ENCODE measurements at places on chromosomes 16 and 17.

DNA sequence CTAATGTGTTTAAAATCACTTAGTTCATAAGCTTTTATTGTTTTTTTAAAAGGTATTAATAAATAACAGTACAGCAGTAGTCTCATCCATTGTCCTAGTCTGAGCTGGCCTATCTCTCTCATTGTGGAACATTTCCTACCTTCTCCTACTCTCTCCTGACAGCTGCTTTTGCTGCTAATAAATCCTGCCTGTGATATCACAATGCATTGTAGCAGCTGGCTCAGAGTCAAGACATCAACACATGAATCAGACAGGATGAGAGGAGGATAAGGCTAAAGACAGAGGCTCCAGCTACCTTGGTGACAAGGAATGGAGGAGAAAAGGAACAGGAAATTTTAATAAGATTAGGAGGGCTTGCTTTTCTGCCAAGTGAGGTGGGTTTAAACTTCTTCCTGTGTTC is 626.1 kb downstream of the HS3ST4 start:
- DNase-seq = peak; percentile 20

DNA sequence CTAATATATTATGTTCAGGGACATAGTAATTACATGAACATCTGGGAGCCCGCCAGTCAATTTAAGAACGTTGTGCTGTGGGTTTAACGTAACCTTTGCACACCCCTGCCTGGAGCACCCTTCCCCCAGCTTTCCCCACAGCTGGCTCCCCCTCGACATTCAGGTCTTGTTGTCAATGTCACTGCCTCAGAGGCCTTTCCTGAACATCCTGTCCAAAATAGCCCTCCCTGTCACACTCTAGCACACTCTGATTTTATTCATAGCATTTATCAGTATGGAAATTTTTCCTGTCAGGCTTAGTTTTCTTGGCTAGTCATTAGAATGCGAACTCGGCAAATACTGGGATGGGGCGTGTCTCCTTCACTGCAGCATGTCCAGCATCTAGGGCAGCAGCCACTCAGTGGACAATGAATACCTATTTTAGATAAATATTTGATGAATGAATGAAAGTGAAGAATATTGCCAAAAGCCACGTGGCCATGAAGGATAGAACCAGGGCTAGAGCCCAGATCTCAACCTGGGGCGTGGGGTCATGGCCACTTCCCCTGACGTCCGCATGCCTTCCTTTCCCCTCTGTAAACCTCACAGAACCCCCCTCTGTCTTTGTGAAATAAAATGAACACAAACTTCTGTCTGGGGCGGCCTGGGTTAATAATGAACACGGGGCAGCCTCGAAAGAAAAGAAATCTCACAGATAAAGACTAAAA is 10.5 kb downstream of the PIK3R6 start:
- no peak for DNase-seq

DNA sequence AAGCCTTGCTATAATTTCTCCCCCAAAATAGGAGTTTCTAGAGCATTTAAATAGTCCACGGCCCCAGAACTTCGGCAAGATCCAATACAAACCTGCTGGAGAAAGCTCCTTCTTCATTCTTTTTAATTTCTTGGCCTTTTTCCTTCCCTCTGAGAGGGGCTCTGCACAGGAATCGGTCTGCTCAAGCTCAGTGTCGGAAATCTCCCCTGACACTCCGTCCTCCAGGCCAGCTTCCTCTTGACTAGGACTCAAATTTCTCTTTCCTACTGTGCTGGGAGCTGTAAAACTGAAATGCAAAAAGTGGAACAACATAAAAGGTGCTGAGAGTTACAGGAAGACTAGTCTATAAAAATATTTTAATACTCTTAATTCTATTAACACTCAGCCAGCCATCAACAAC is 183.3 kb downstream of the PARN start:
- no peak for DNase-seq

DNA sequence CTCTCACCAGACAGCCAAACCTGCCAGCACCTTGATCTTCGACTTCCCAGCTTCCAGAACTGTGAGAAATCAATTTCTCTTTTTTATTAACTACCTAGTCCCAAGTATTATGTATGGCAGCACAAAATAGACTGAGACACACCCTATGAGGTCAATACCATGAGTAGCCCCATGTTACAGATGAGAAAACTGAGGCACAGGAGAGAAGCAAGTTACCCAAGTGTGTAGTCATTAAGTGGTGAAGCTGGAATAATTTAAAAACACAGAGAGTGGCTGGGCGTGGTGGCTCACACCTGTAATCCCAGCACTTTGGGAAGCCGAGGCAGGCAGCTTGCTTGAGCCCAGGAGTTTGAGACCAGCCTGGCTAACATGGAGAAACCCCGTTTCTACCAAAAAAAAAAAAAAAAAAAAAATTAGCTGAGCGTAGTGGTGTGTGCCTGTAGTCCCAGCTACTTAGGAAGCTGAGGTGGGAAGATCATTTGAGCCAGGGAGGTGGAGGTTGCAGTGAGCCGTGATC is 4.9 kb downstream of the NQO1 start:
- no peak for DNase-seq

- DNase-seq = peak; percentile 39
Observed at GRCh38 chr17:81831957-81832607, 1.0 kb downstream of the MCRIP1 start.

- DNase-seq = peak; percentile 74
Observed at GRCh38 chr17:17575360-17576251, 15.9 kb downstream of the PEMT start.

GRCh38 chr17:9522074-9522473 is 53.5 kb downstream of the STX8 start:
- DNase-seq = peak; percentile 25

DNA sequence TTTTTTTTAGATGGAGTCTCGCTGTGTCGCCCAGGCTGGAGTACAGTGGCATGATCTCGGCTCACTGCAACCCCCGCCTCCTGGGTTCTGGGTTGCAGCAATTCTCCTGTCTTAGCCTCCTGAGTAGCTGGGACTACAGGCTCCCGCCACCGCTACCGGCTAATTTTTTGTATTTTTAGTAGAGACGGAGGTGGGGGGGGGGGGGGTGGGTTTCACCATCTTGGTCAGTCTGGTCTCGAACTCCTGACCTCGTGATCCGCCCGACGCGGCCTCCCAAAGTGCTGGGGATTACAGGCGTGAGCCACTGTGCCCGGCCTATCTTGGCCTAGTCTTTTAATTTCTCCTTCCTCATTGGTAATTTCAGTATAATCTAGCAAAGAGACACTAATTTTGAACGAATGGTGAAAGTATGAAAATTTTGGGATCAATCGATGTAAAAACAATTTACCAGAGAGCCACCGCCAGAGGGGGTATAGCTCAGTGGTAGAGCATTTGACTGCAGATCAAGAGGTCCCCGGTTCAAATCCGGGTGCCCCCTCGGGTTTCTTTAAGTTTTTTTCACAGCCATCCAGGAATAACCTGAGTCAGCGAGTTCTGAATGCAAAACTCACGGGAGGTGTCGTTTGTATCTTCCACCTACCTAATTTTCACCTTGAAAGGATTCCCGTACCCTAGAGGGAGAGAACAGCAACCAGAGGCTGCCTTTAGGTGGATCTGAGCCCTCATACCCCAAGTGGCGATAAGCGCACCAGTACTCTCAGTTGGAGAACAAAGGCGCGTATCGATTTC is 2.5 kb upstream of the LASP1 start:
- peak; percentile 50 for DNase-seq

DNA sequence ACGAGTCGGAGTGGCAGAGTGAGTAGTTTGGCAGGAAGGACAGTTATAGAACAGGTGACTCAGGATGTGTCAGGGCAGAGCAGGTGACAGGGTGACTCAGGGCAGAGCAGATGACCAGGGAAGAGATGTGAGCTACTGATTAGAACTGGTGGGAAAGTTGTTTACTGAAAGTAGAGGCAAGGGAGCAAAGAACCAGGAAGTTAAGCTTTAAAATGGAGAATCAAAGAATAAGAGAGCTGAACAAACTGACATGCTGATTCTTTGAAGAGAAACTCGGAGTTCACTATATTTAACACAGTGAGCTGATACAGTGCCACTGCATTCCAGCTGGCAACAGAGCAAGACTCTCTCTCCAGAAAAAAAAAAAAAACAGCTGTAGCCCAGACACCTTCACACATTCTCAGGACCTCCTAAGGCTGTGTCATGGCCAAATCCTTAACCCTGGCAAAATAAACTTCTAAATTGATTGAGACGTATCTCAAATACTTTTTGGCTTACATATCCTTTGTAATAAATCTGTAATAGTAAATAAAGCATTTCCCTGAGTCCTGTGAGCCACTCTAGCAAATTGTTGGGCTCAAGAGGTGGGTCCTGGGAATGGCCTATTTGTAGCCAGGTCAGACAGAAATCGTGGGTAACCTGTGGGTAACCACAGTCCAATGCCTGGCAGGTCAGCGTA is 12.3 kb upstream of the UBE2I start:
- DNase-seq = no peak

DNA sequence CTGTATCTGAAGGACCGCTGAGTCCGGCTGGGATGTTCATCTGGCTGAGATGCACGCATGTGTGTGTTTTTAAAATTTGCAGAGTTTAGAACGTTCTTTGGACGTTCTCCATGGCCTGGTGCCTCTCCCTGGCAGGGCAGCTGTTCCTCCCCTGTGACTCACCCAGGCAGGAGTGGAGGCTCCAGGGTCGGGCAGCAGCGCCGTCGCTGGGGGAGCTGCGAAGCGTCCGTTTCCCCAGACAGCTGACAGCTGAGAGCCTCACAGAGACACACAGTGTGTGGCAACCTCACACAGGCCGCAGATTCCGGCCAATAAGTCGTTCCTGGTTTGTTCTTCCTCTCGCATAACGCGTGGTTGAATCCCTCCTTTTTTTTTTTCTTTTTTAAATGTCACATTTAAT is 80.6 kb downstream of the OR1D5 start:
- DNase-seq = no peak

GRCh38 chr16:11131706-11132105 is 124.3 kb downstream of the SOCS1 start:
- no peak for DNase-seq

DNA sequence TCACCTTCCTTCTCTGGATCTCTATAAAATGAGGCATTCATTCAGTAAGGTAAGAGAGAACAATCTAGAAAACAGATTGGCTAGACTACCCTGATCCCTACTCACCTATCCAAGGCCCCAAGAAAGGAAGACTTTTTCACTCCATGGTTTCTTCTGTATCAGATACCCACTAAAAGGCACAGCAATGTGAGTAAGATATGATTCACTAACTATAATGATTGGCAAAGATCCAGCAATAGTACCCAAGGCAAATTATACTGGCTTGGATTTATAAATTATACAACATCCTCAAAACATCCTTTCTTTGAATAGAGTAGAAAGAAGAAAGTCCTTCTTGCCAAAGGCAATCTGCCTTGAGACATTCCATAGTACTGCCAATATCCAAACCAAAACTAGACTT is 1432.0 kb upstream of the GOT2 start:
- no peak for DNase-seq

DNA sequence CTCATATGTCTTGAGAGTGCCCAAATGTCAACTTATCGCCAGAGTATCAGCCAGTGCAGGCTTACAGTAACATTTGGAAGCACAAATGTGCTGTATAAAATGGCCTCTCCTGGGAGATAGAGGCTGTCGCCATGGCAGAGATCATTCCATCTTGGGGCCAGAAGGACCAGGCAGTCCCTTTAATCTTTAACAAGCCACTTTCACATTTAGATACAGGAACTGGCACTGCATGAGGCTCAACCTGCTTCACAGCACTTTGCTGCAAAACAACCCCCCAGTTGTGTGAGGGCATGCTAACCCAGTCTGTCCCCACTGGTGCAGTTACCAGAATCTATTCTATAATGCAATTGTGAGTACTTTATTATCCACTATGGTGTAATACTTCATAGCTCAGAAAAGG is 4.7 kb upstream of the RFFL start:
- no peak for DNase-seq

DNA sequence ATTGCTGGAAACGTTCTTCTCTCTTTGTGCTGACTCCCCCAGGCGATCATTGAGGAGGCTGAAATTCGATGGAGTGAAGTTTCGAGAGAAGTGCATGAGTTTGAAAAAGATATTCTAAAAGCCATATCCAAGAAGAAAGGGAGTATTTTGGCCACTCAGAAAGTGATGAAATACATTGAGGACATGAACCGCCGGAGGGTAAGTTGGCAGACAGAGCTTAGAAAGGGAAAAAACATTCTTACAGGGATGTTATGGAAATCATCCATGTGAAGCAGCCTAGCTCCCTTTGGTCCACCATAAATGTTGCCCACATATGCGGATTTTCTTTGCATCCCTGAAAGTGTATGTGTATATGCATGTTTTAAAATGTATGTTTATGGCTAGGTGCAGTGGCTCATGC is 36.5 kb downstream of the PRSS54 start:
- DNase-seq = no peak

DNA sequence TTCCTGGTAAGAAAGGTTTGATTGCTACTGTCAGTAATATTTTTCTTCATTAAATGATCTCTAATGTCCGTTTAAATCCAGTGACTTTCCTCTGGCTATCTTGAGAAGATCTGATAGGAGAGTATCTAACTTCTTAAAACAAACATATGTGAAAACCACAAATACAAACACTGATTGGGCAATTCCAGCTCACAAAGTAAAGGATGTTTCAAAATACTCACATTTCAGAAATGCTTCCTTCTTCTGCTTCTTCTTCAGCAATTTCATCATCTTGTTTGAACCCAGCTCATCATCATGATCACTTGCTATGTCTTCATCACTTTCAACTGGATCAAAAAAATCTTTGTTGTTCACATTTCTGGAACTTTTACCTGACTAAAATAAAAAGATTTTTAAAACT is 64.3 kb upstream of the RBL2 start:
- no peak for DNase-seq

- peak; percentile 89 for DNase-seq
Observed at GRCh38 chr17:79797492-79798298, 818 bp upstream of the CBX8 start.

- no peak for DNase-seq
Observed at GRCh38 chr17:692116-692515, 22.5 kb downstream of the VPS53 start.

- no peak for DNase-seq
Observed at GRCh38 chr16:28846933-28847273, 755 bp upstream of the TUFM start.

- no peak for DNase-seq
Observed at GRCh38 chr17:80465327-80465974, 11.0 kb downstream of the NPTX1 start.

- DNase-seq = no peak
Observed at GRCh38 chr16:56469748-56470147, 18.4 kb downstream of the OGFOD1 start.

GRCh38 chr17:8133941-8134340 is 10.0 kb upstream of the HES7 start:
- DNase-seq = no peak

DNA sequence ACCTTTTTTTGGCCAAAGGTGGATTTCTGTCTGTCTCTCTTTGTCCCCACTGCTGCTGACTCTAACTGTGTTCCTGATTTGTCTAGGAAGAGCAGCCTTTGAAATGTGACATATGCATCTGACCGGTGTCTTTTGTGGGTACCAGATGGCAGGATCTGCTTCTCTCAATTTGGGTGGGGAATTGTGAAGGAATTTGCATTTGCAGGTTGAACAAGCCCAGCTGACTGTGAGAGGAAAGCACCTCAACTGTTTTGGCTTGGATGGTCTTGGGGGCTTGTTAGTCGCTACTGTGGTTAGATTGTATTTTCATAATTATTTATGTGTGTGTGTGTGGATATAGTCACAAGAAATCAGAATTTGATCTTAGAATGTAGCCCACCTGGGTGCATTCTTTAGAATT is 37.7 kb upstream of the LCMT1 start:
- no peak for DNase-seq

GRCh38 chr16:3383045-3383448 is 17.8 kb downstream of the ZSCAN32 start:
- DNase-seq = no peak
